Stimulated activated CD4-positive, alpha-beta T cell treated with anti-CD3 and anti-CD28 coated beads, Interleukin-1b, Interleukin-23, amount 100 ng/mL, for 4 hours (primary cell): ENCODE measurements at places on chromosomes 7 and 10.

- DNase-seq = no peak
These were observed 40.2 kb downstream of the ARHGAP12 start for GRCh38 chr10:31888442-31888841.

DNA sequence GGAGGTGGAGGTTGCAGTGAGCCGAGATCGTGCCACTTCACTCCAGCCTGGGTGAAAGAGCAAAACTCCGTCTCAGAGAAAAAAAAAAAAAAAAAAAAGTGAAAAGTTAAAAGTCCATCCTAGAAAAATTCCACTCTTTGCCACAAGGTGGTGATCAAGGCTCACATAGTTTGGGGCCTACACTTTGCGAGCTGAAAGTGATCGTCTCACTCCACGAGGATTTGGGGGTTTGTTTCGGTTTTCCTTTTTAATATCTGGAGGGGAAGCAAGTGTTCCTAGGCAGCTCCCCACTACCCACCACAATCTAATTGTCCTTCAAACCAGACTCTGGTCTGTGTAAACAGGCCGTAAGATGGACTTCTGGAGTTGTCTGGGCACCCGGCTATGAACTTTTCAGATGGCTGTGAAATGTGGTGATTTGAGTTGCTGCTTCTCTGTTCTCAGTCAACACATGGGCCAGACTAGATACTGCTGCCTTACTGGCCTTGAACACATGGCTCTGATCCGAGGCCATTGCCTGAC, 27.1 kb downstream of the PRLHR start:
- DNase-seq = peak; percentile 66

DNA sequence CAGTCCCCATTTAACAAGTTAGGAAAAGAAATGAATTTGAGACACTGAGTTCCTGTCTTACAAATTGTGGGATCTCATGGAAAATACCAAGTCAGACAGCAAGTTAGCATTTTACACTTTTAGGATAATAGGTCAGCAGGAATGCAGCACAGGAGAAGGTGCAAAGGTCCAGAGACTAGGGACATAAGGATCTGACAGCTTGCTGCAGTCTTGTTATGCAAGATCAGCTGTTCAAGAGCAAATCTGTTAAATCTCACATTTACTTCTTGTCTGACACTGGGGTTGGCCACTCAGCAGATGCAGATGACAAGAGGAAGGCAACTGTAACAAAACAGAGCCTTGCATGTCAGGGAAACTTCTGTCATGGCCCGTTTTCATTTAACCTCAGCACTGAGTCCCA, 239.6 kb downstream of the PHF14 start:
- no peak for DNase-seq

- no peak for DNase-seq
These were observed 28.0 kb downstream of the ABRAXAS2 start for GRCh38 chr10:124829447-124830115.

DNA sequence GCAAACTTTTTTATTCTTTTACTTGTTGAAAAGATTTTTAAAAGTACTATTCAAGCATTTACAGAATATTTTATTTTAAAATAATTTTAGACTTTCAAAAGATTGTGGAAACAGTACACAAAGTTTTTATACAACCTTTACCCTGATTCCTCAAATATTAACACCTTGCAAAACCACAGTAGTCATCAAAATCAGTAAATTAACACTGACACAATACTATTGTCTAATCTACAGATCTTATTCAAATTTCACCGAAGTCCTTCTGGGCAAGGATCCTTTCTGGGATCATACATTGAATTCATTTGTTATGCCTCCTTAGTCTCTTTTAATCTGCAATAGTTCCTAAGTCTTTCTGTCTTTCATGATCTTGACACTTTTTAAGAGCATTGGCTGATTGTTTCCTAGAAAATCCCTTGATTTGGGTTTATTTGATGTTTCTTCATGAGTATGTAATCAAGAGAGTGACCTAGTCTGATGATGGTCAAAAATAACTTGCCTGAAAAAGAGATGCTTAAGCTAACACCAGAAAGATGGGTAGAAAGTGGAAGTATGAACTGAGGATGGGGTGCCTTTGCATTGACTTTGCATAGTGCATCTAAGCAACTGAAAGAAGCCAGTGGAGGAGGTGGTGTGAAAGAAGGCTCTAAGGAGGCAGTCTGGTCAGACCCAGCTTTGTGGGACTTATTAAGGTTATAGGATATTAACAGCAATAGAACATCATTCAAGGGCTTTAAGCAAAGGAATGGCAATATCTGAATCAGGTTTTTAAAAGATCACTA, 9.7 kb downstream of the STAMBPL1 start:
- no peak for DNase-seq

DNA sequence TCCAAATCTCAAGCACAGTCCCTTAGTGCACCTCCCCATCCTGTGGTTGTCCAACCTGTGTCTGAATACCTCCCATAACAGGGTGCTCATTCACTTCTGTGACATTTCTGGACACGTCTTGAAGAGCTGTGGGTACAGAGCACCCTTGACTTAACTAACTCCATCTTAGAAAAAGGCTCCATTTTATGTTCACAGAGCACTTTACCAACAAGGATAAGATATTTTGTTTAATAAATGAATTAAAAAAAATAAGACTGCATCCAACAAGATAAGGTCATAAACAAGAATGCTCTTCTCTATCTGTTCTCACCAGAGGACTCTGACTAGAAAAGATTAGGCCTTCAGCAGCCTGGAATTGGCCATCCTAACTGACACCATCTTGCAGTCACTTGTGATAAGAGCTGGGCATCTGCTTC, 335.2 kb upstream of the ZNF32 start:
- no peak for DNase-seq

DNA sequence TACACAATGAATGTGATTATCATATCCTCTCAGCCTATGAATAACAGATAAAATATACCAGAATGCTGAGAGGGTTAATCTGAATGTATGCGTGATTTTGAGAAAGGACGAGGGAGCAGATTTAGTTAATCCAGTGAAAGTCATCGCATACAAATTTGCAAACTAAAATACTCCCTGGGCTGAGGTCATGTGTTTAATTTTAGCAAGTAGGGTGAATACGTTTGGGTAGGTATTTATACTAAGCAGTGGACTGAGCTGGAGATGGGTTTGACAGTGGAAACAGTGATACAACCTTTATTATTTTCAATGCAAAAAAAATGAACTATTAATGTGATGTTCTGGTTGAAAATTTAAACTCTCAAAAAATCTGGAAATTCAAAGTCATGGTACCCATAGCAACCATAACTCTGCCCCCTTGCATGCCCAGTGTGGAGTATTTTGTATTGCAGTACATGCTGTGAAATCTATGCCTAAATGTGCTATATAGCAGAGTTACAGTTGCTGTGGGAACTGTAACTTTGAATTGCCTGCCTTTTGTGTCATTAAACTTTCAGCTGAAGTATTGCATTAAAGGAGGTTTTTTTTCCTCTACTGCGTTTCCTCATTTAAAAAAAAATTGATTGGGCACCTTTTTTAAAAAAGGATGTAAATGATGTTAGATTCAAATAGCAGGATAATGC, 9.5 kb upstream of the ARID5B start:
- DNase-seq = no peak

- no peak for DNase-seq
These were observed 1.8 kb downstream of the FOXI2 start for GRCh38 chr10:127738512-127739424.

DNA sequence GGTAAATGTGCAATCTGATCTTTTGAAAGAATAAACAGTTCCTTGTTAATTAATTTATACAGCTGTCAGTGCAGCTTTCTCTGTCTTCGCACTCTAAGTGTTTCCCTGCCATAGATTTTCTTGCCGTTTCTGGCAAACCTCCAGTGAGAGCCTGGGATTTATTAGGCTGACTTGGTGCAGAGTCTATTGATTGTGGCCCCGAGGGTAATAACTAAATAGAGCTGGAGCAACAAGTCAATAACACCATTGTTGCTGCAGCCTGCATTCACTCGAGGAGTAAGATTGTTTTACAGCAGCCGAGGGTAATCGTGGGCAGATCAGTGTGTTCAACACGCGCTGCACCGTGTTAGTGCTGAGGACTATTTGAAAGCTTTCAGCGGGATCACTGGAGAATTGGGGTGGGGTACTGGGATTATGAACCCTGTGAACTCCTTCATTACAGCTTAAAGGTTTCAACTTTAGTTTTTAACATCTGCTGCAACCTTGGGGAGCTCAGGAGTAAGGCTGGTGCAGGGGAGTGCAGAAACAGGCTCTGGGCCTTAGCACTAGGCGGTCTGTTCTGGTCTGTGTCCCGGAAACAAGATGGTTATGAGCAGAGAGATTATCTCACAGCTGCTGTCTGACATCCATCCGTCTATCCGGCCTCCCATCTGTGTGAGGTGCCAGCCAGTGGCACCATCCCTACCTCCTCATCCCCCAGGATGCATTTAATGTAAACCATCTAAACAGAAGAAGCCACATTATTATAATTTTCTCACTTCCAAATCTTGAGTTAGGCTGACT, 174.0 kb upstream of the TCF7L2 start:
- no peak for DNase-seq

DNA sequence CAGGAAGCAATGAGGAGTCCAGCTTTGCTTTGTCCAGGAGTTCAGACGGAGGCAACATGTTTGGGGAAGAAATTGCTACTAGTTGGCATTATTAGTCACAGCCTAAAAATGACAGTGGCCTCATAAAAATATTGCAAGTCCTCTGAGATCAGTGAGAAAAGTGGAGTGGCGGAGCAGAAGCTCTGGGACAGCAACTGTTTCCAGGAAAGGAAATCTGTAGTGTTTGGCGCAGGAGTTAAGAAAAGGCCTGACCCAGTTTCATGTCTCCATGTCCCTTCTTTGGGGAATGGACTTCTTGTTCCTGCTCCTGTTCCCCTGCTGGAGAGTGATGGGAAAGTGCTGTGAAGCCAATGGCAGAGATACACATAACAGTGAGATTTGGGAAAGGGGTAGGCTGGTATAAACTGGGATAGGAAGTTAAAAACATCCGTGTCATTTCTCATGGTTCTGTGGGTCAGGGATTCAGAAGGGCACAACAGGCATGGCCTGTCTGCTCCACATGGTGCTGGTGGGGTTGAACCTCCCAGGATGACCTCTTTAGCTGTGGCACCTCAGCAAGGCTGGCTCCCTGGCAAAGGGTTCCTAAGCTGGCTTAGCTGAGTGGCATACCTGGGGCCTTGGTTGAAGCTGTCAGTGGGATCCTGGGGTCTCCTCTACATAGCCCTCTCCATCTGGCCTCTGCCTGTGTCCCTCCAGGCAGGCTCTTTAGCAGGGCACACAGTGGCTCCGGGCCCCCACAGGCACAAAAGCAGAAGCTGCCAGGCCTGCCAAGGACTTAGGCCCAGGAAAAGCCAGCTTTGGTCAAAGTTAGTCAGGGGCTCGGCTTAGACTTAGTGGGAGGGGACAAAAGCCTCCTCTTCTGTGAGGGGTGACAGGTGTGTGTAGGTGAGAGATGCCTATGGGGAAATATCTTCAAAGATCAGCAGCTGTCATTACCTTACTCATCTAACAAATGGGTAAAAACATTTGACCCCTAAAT, 77.7 kb downstream of the WDFY4 start:
- DNase-seq = no peak

DNA sequence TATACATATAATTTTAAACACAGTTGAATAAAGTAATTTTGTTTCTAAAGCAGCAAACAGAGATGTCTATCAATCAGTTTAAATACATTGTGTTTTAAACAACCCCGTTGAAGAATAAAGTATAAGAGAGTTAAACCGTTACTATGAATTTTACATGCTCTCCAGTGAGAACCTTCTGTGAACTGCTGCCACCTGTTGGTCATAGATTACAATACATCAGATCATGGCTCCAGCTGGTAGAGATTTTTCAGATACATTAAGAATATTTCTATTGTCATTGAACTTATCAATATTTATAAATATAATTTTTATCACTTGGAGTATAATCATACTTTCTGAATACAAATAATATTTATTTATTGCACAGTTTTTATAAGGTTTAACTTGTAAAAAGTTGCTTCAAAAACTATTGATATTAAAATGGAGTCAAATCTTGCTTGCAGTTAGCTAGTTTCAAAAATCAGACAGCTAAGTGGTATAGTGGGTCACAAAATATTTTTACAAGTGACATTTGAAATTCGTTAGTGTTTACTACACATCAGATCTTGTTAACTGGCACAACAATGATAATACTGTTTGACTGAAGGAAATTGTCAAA, 561.2 kb upstream of the PHF14 start:
- no peak for DNase-seq
